ENCODE measurements at places on chromosomes 11 and 22.

DNA sequence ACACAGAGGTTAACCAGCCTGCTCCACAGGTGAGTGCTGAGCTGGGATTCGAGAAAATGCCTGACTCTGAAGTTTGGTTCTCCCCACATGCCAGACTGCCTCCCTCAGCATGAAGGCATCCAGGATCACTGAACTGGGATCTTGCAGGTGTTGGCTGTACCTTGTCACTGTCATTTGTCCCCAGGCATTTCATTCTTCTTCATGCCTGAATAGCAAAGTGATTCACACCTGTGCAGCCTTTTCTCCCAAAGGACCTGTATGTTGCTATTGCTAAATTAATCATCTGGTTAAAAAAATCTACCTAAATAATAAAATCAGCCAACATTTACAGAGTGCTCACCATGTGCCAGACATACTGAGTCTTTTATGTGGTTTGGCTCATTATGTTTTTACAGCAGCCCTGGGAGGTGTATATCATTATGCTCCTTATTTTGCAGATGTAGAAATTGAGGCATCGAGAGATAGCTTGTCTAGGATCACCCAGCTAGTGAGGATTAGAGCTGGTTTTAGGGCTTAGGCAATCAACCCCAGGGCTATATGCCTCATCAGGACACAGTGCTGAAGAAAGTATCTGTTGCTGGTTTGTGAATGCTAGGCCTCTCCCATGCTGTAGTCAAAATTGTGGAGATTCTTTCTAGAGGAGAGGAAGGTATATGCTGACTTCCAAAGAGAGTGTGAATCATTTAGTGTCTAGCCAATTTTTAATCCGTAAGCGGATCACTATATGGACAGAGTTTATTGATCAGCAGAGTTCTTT, 204.4 kb downstream of the HIPK3 start:
- no peak for DNase-seq

DNA sequence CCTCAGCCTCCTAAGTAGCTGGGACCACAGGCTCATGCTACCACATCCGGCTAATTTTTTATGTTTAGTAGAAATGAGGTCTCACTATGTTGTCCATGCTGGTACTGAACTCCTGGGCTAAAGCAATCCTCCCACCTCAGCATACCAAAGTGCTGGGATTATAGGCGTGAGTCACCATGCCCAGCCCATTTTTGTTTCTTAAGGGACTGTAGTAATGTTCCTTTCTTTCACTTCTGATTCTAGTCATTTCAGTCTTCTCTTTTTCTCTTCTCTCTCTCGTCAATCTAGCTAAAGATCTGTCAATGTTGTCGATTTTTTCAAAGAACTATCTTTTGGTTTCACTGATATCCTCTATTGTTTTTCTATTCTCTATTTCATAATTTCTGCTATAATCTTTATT, 111.0 kb upstream of the APOA1 start:
- DNase-seq, result no peak

- no peak for DNase-seq
These were observed 1.7 kb upstream of the RNASEH2C start for GRCh38 chr11:65722261-65722660.

DNA sequence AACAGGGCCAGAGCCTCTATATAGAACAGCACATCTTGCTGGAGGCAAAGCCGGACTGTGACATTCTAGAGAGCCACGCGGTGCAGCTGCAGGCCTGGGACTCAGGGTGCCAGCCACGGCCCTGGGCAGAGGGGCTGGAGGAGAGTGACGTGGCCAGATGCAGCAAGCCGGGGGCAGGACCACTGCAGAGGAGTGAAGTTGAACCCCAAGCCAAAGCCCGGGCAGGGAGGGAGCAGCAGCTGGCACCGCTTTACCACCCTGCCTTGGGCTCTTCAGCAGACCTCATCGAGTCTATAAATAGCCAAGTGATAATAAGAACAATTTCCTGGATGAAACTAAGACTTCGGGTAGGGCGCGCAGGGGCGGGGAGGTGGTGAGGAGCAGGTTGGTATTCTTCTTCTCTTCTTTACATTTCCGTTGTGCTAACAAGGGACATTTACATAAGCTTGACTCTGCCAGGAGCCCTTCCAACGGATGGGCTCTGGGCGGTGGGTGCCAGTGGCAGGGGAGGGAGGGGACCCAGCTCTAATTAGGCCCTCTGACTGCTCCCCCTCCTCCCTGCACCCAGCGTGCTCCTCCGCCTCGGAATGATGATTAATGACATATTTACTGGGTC, 110.2 kb downstream of the ST3GAL4 start:
- DNase-seq, result peak; percentile 12

DNA sequence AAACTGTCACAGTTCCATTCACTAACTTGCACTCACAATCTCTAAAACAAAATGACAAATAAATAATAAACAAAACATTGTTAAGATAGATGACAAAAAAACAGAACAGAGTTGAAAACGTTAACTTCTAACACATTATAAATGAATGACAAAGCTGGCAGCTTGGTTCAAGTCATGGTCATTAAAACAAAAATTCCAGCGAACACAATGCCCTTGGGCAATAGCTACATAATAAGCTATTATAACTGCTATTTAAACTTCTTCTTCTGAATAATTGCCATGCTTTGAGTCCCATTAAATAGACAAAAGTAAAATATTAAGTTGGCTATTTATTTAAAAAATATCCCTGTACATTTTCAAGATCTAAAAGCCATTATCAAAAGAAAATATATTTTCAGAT, 54.7 kb downstream of the PICALM start:
- DNase-seq, result no peak

DNA sequence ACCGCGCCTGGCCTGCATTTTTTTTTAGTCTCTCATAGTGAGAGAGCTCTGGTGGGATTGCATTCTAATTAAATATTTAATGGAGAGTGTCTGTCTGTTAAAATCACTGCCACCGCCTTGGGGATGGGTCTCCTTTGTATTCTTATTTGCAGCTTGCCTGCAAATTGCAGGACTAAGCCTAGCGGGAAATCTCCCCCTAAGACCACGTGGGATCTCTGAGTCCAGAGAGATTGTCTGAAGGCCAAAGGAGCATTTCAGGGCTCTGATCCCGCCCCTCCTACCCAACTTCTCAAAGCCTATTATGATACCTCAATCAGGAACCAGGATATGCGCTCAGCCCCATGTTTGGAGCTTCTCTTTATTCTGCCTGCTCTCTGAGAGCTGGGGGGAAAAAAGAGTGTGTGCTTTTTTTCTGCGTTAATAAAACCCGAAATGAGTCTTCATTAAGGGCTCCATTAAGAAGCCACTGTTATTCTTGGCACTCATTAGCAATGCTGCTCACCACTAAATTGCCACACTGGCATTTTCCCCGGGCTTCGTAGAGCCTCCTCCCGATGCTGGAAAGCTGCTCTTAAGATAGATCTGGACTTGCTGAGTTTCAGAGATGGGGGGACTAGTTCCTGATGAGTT, 92.9 kb upstream of the THY1 start:
- DNase-seq, result no peak

DNA sequence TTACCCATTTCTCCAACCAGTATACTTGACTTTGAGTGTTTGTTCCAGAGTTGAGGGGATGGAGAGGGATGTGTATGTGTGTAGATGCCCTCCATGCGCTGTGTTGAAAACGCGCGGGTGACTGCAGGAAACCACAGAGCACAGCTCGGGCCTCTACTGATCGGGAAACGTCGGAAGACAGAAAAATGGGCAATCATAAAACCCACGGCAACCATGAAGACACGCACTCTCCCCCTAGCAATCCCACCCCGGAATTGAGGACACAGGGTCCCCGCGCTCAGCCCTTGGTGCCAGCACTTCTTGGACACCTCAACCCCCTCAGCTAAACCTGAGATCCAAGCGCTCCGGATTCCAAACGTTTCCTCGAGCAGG, 251 bp upstream of the UQCC3 start:
- no peak for DNase-seq

DNA sequence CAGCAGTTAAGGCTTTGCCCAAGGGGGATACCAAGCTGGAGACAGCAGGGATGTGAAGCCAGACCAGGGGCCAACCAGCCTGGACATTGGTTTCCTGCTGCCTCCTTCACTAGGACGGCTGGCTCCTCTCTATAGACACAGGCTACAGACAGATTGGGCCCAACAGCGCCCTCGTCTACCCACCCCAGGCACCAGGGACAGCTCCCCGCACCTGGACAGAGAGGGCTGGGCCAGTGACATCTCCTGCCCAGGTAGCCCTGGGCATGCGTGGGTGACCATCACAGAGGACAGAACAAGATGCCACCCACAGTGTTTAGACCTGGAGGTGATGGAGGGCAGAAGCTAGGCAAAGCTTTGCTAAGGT, 1.2 kb downstream of the DKK3 start:
- DNase-seq, result no peak

DNA sequence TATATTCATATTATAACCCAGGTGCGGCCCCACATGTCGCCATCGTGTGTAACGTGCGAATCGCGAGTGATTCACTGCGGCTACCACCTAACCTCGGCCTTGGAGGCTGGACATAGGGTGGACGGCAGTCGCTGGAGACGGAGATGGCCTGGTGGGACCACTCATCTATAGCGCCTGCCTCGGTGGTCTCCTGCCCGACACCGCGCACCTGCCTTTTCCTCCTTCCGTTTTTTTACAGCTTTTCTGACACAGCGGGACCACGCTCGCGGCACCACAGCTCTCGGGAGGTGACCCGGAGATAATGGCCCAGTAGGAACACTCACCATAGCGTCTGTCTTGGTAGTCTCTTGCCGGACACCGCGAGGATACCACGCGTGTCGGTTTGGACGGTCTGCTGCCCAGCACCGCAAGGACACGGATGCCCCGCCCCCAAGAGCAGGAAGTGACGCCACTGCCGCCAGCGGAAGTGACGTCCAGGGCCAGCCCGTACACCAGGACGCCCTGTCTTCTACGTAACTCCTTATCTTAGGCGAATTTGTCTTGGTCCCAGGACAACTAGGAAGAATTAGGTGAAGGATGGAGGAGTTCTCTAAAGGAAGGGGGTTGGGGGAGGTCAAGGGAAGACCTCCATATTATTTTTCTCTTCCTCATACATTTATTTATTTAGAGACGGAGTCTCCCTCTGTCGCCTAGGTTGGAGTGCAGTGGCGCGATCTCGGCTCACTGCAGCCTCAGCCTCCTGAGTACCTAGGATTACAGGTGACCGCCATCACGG, 6.4 kb downstream of the SNU13 start:
- peak; percentile 75 for DNase-seq

GRCh38 chr22:16806401-16806800, 18.8 kb downstream of the XKR3 start:
- DNase-seq, result no peak

GRCh38 chr22:25399649-25400151, 164.8 kb upstream of the GRK3 start:
- no peak for DNase-seq

DNA sequence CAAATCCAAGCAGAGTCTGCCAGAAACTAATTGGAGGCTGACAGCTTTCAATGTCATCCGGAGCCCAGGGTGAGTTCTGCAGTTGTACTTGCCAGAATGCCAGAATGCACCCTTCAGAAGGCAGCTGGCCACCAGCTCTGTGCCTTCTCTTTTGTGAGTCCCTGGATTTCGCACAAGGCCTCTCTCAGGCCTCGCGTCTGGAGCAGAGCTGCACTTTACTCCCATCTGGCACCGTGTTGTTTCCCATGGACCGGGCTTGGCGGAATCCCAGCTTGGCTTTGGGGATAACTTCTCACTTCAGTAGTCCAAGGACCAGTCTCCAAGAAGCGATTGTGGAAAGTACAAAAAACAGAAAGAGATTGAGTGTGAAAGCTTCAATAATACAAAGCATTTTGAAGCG, 451.3 kb upstream of the KIRREL3 start:
- no peak for DNase-seq

DNA sequence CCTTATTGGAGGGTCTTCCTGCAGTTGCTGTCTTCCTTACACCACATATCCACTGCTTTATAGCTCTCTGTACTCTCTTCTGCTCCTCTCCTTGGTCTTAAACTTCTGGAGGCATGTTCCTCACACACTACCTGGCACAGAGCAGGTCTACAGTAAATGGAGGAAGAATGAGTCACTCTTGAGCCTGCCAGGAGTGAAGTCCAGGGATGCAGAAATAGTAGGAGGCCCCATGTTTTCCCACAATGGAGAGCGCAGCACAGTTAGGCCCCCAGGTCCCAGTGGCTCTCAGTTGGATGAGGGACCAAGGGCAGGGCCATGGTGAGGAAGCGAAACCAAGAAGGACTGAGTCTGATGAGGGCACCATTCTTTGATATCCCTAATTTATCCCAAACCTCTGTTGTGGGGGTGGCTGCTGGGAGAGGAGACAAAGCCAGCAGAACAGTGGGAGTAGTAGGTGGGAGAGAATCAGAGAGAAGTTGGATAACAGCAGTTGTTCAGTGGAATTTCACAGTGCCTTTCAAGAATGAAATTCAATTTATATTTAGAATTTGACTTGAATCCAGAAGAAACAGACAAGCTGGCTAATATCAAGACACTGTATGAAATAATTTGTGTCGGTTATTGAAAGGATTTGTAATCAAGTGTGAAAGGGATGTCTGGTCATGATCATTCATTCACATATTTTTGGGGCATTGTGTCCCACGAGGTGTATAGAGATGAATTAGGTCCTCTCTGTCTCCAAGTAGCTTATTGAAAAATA, 187.8 kb downstream of the HIPK3 start:
- DNase-seq, result no peak

DNA sequence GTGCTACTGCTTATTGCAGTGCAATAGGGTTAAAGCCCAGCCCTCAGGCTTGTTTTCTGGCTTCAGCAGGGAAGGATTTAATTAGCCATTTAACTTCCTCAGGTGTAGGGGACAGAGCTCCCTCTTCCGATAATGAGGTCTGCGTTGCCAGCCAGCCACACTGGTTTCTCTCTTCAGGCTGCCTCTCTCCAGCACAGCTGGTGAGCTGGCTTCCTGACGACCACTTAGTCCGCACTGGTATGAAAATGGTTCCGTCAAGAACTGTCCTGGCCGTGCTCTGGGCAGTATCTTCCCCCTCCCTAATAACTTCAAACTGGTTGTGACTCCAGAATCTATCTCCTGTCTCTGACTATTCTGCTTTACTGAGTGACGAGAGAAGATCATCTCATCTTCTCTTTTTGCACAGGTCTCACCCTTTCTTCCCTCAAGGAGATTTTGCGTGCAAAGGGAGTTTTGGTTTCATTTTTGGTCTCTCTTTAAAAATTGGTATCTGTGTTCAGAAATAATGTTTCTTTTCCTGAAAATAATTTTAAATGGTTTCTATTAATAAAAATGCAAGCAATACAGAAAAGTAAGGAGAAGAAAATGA, 49.2 kb downstream of the CNTN5 start:
- DNase-seq, result no peak

DNA sequence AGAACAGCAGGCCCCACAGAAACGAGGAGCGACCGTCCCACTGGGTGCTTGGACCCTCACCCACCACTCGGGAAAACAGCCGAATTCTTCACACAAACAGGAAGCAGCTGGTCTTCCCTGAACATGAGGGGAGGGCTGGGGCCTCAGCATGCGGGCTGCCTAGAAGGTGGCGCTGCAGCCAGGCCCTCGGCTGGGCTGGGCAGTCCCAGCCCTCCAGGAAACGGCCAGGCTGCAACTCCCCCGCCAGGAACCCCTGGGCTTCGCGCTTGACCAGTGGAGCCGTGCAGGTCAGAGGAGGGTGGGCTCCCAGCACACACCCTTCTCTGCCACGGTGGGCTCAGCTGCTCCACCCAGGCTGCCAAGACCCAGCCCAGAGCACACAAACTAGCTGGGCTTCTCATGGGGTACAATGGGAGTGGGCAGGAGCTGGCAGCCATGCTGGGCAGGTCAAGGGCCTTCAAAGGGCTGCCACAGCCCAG, 29.6 kb downstream of the IGF2 start:
- no peak for DNase-seq
